Activated CD4-positive, alpha-beta T cell treated with anti-CD3 and anti-CD28 coated beads for 4 hours (primary cell): ENCODE measurements at places on chromosomes 2 and 18.

DNA sequence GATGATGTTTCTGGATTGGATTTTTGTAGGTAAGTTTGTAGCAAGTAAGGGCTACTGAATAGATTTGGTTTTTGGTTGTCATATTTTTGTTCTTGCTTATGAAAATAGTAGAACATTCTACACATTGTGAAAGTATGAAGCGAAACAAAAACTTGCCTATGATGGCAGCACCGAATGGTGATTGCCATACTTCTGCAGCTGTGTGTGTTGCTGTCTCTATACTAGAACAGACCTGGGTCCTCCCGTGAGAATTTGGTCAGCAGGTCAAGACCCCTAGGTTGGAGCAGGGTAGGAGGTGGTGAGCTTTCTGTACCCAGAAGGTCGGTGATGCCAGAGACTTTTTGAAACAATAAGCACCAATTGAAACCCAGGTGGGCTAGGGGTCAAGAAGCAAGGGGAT lies 322.6 kb downstream of the PRKCE start:
- no peak for DNase-seq

DNA sequence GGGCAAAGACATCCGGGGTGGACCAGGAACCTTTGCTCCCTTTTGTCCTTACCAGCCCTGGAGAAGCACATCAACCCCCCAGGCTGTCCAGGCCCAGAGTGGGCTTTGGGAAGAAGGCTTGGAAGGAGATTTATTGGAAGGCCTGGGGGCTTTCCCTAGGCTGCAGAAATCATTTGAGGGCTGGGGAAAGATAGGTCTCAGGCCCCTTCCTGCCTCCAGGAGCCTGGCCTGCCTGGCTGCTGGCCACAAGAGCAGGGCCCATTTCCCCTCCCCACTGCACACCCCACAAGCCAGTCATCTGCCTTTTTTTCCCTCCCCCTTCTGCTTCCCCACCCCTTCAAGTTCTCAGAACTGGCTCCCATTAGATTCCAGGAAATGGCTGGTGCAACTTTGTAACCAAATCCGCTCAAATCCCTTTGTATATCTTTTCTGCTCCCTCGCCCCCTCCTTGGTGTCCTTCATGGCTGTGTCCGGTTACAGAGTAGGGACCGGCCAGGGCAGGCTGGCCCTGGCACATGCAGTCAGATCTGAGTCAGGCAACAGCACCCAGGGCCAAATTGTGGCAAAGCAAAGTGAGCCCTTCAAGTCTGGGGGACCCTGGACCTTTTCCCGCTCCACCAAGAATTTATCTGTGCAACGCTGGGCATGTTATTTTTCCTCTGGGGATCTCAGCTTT lies 20.8 kb upstream of the TNP1 start:
- DNase-seq: no peak

DNA sequence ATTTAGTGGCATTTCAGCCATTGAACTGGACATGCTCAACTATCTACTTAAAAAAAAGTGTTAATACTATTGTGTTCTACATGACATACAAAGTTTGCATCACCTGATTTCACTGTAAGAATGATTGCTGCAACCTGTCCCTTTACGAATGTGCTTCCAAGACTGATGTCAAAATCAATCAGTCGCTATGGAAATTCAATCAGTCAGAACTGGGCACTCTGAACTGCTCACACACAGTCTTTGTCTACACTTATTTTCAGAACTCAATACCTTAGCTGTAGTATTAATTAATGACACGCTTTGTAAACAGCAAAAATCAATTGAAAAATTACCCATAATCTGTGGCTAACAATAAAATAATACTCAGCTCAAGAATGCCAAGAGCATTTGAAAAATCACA lies 70.3 kb upstream of the KLHL29 start:
- no peak for DNase-seq

- no peak for DNase-seq
Measured at GRCh38 chr18:22005191-22005841, 164.1 kb upstream of the GATA6 start.

- no peak for DNase-seq
Measured at GRCh38 chr2:128378231-128379020, 59.8 kb upstream of the HS6ST1 start.

- DNase-seq: no peak
Measured at GRCh38 chr2:68367953-68368653, 3.0 kb downstream of the PLEK start.

- no peak for DNase-seq
Measured at GRCh38 chr2:143674051-143674450, 544.8 kb downstream of the ARHGAP15 start.

GRCh38 chr2:188142088-188142487 lies 149.6 kb upstream of the GULP1 start:
- no peak for DNase-seq

DNA sequence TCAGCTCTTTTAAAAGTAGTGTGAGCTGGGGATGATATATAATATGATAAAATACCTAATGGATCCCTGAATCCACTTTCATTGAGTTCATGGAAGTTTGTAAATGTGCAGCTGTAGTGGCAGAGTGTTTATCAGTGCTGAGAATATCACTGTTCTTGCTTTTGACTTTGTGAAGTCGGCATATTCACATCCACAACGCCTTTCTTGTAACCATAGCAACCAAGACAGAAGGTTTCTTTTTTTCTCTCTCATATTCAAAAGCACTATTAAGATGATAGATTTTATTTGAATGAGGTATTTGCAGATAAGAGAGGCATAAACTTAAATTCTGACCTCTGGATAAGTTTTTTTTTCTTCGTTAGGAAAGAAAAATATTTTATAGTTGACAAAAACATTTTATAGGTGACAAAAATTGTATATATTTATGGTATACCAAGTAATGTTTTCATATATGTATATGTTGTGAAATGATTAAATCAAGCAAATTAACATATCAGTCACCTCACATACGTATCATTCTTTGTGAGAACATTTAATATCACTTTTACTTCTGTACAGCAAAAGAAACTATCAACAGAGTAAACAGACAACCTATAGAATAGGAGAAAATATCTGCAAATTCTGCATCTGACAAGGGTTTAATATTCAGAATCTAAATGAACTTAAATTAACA lies 130.0 kb downstream of the PLCL1 start:
- DNase-seq: no peak

GRCh38 chr2:233081731-233082221 lies 21.6 kb downstream of the INPP5D start:
- DNase-seq: no peak

DNA sequence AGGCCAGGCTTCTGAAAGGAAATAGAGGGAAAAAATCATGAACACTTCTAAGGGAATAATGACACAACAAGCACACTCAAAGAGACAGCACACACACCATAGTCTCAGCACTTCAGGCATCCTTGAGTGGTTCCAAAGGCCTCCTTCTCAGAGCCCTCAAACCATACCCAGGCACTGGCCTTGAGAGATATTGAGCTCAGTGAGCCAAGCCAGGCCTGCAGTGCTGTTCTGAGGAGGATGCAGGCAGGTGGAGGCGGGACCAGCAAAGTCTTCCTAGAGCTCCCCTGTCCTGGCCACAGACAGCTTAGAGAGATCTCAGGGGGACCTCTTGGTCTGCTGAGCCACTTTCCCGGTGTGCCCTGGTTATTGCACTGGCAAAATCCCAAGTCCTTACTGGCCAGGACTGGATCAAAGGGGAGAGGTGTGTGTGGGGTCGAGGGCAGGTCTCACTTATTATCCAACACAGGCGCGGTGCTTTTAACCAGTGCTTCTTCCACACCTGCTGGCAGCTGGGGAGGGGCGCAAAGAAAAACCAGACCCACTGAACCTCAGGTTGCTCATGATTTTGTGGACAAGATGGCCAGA lies 86.8 kb upstream of the HAAO start:
- no peak for DNase-seq

- DNase-seq: no peak
Measured at GRCh38 chr2:238644095-238645081, 203.5 kb upstream of the TWIST2 start.

- no peak for DNase-seq
Measured at GRCh38 chr2:205721057-205721449, 38.8 kb downstream of the NRP2 start.

DNA sequence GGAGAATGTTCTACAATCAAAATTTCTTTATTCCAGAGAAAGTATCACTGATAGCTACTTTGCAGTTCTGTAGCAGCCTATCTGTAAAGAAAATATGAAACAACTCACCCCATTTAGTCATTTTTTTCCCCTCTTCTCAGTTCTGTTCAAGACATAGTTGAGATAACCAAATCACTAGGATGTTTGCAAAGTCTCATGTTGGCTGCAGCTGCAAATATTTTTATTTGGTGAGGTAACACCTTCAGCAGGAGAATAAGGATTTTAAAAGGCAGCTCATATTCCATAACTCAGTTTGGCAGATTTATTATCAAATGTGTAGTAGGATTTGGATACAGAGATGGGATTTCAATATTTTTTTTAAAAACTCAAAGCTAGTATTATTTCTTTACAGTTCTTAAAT lies 41.0 kb downstream of the HNRNPLL start:
- no peak for DNase-seq

GRCh38 chr2:120625865-120626560 lies 109.7 kb upstream of the GLI2 start:
- DNase-seq: no peak

DNA sequence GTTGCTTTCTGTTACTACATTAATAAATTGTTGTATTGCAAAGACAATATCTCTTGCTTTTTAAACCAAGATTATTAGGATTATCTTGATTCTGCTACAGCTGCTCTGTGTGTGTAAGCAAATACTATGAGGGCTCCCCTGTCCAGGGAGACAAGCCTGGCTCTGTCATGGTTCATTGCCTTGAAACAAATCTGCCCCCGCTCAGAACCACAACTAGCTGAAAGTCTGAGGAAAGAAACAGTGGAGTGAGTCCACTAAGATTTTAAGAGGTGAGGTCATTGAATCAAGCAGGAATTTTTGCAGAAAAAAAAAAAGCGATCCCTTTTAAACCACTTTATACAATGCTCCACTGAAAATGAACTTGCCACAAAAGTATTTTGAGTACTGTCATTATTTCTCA lies 30.8 kb upstream of the LRRTM4 start:
- no peak for DNase-seq

GRCh38 chr2:55048508-55049042 lies 1.7 kb downstream of the RTN4 start:
- no peak for DNase-seq

GRCh38 chr18:55141318-55141717 lies 182.1 kb upstream of the CCDC68 start:
- no peak for DNase-seq
